ENCODE measurements at places on chromosomes 1 and 21.

DNA sequence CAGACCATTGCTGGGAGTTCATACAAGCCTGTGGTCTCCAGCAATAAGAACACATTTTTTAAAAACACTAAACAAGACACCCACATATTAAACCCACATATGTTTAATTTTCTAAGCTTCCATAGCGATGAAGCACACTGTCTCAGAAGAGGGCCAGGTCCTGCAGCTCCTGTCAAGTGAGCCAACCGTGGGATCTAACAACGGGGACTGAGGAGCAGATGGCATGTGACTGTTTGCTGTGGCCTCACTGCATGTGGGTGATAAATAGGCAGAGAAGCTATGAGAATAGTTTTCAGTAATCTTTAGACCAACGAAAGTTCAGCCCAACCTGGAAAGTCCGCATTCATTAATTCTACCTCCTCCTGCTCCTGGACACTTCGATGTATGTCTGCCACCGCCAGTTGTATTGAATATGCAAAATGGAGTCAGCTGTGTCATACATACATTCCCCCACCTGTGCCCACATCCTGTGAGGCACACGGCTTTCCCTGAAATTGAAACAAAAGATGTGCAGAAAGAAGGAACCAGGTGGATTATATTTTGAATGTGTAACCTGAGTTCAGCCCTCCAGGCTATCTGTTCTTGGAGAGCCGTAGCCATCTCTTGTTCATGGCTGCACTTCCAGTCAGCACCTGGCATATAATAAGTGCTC lies 88.2 kb downstream of the MIS18A start:
- no peak for DNase-seq

- DNase-seq, result no peak
Observed at GRCh38 chr1:23563003-23563402, 3.7 kb upstream of the ID3 start.

DNA sequence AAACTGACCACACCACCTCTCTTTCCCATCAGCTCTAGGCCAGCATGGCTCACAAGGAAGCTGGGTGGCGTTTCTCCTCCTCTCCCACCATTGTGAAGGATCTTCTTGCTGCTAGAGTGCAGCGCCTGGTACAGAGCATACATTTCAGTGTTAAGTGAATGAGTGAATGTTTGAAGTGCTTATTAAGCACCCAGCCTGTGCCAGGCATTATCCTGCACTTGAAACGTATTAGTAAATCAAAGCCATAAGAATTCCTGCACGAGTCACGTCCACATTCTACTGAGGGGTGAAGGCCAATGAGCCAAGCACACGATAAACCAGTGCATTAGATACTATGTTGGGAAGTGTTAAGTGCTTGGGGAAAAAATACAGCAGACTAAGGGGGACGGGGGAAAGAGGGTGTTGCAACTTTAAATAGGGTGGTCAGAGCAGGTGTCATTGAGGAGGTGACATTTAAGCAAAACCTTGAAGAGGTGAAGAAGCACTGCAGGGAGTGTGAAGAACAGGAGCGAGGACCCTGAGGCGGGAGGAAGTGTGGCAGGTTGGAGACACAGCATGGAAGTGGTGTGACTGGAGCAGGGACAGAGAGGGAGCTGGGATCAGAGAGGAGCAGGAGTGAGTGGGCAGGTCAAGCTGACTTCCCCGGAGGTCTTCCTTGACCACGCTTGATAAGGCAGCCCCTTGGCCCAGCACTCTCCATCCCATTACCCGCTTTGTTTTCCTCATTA lies 48.5 kb upstream of the LRRN2 start:
- no peak for DNase-seq

DNA sequence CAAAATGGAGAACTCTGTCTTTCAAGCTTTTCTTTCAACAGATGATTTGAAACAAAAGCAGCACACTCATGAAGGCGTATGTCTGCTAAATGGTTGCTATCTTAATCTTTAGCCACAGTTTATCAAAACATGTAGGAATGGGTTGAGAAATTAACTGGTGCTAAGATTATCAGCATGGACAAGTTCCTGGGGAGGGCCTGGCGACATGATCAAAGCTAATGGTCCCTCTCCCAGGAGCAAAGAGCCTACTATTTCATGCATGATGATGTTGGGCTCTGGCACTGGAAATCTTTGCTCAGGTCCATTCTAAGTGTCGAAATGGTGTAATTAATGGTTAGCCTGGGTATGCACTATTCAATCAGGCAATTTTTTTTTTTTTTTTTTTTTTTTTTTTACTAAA lies 91.7 kb downstream of the SLC45A1 start:
- no peak for DNase-seq

GRCh38 chr21:41215856-41216408 lies 48.0 kb downstream of the BACE2 start:
- DNase-seq, result no peak

DNA sequence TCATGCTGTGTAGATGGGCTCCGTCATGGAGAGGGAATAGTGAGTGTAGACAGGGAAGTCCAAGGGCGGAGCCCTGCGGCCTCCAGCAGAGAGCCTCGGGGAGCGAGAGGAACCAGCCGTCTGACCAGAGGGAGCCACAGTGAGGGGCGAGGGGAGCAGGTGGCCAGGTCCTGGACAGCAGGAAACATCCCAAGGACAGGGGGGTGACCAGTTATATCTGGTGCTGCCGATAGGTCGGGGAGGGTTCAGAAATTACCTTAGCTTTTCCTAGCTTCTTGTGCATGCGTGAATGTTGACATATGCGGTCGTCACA lies 46.5 kb downstream of the TRAPPC10 start:
- no peak for DNase-seq

DNA sequence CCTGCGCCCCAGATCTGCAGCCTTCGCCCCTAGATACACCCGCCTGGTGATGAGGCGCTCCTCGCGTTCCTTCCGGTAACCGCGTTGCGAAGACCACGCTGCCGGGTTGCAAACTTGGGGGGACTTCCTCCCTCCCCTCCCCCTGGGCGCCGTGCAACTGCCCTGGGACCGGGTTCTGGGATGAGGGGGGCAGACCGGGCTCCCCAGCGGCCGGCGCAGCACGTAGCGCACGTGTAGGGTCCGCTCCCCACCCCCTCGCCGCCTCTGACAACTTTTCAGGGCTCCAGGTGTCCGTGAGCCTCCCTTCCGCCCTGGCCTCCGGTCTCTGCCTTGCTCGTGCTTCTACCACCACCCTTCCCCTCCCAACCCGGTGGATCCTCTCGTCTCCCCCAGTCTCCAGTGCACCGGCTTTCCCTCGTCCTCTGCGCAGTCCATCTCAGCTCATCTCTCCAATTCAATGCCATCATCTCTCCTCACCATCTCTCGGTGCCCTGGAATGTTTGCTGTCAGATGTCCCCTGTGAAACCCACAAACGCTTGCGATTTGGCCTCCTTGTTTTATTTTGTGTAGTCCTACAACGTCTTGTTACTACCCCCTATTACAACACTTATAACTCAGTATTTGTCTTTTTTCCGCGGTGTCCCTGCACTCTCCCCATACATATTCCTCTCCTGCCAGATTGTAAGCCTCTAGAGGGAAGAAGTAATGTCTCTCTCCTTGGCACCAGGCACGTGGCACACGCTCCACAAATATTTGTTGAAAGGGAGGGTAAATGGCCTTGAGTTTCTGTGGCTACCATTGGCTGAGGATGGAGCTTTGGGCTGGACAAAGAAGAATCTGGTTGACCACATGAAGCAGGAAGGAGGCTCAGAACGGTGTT lies 782 bp downstream of the PCAT6 start:
- peak; percentile 5 for DNase-seq

GRCh38 chr1:168301664-168302320 lies 21.1 kb downstream of the TBX19 start:
- DNase-seq, result no peak

DNA sequence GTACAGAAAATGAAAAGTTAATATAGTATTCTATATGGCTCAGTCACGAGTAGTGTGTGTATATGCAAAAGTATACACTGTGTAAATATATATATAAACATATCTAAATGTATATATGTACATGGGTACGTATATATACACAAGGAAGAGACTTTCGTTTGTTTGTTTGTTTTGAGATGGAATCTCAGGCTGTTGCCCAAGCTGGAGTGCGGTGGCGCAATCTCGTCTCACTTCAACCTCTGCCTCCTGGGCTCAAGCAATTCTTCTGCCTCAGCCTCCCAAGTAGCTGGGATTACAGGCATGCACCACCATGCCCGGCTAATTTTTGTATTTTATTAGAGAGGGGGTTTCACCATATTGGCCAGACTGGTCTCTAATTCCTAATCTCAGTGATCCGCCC lies 16.4 kb downstream of the IL12RB2 start:
- no peak for DNase-seq

DNA sequence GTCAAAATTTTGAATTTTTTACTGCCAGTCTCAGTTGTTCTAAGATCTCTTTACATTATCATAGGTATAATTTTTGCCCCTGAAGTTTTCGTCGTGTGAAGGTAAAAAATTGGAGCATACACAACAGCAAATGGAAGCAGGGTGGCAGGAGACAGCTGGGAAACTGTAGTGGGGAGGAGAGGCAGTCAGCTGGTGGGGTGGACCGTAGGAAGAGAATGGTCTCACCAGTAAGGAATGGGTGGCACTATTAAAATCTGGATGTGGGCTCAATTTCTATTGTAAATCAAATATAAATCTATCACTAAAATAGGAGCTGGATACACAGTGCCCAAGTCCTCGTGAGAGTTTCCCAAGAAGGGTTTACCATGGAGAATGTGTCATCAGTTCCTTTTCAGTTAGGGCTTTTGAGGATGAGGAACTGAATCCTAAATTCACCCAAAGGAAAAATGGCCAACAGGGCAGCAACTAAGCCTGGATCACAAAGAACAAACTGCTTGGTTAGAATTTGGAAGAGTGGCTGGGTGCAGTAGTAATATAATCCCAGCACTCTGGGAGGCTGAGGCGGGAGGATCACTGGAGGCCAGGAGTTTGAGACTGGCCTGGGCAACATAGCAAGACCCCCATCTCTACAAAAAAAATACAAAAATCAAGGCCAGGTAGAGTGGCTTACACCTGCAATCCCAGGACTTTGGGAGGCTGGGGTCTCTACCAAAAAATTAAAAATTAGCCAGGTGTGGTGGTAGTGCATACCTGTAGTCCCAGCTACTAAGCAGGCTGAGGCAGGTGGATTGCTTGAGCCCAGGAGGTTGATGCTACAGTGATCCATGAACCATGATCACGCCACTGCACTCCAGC lies 10.5 kb upstream of the IRF2BP2 start:
- DNase-seq, result no peak

GRCh38 chr1:165882168-165882837 lies 54.9 kb downstream of the UCK2 start:
- no peak for DNase-seq

- peak; percentile 51 for DNase-seq
Observed at GRCh38 chr1:75133750-75134646, at the start of gene LHX8. Gene LHX8 (plus strand): TSS chr1:75134388. CDS start chr1:75136615, 2,227 bp downstream.

DNA sequence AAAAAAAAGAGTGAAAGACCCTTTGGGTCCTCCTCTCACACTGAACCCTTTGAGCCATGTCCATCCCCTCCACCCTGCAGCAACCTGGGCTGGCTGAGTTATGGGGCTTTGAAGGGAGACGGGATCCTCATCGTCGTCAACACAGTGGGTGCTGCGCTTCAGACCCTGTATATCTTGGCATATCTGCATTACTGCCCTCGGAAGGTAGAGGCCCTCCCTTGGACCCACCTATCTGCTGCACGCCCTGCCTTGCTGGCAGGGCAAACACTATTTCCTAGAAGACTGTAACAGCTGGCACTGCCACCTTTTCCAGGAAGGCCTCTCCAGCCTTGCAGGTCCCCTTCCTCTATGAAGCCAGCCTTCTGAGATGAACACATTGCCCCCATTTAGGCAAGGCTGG lies 1.1 kb downstream of the SLC50A1 start:
- DNase-seq, result no peak

DNA sequence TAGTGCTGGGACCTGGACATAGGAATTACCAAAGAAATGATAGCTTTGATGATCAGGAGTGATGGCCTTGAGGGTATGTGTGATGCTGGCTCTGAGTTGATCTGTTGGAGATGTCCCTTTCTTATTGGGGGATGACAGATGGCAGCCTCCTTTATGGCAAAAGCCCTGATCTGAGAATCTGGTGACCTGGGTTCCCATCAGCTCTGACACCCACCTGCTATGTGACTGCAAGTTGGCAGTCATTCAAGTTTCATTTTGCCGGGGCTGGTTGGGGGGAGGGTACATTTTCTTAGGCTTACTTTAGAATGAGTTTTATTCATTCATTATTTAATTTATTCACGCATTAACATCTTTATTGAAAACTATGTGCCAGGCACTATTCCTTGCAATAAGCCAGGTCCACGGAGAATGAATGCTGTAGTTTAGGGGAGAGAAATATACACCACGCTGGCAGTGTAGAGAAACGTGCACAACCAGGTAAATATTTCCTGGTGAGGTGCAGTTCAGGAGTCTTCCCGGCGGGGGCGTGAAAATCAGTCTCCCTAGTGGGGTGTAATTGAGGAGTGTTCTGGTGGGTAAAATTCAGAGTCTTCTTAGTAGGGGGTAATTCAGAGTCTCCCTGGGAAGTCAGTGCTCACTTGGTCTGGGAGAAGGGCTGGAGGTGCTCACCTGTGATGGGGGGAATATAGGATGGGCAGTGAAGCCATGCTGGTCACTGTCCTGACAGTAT lies 401.3 kb downstream of the CAMTA1 start:
- DNase-seq, result peak; percentile 33
